ENCODE measurements at places on chromosomes 1 and 21. TPM values are rescaled to one million over a fixed set of nuclear protein-coding genes. Genes with fewer than 3 reads are reported as not detected.

XCL1 gene
- total RNA-seq: not detected

FOXD2 gene
- total RNA-seq: not detected

SLC44A5 gene
- total RNA-seq: 0.07 TPM

ITLN2 gene
- total RNA-seq: not detected

KRTAP19-3 gene
- total RNA-seq: not detected

ESPN gene
- not detected for total RNA-seq

MANEAL gene
- 0.72 TPM for total RNA-seq

FALEC gene
- not detected for total RNA-seq

LRRC8B gene
- 5.0 TPM for total RNA-seq

RIMKLA gene
- total RNA-seq: 0.14 TPM

NPR1 gene
- total RNA-seq: 0.92 TPM

Data from epithelial cell of proximal tubule (primary cell).